Activated naive CD8-positive, alpha-beta T cell treated with anti-CD3 and anti-CD28 coated beads, Interleukin-2, amount 10 ng/mL, durations not matched to agents 7 days and 5 days (primary cell): ENCODE measurements at places on chromosomes 6 and 20. TPM values are rescaled to one million over a fixed set of nuclear protein-coding genes. Genes with fewer than 3 reads are reported as not detected.

DNA sequence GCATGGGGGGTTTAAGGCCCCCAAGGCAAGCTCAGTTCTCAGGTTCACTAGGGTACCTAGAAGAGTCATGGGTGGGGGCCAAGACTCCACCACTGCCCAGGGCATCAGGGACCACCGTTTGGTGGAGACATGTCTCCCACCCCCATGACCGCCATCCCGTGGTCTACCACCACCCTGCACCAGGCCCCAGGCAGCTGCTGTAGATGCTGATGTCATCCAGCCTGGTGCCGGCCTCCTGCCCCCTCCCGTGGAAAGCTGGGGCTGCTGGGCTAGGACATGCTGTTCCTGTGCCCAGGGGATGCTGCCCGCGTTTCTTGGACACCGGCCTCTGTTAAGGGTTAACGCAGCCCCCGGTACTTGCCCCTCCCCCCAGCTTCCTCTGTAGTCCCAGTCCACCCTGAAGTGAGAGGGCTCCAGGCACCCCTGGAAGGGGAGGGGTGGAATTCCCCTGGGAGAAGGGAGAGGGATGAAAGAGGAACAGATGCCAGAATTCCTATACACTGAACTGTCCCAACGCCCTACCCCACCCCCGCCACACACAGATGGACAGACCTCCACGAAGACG is 587 bp downstream of the IP6K3 start:
- H3K27ac ChIP-seq: no peak overlapping the region
- DNase-seq: no peak
- H3K4me1 ChIP-seq: no peaks in the 10 kb centered on the region
- no peak overlapping the region for H3K4me3 ChIP-seq
- H3K27me3 ChIP-seq: peaks cover 19% of the 10 kb centered on the region

SIRPB1 gene
- total RNA-seq: 9.6 TPM

DNA sequence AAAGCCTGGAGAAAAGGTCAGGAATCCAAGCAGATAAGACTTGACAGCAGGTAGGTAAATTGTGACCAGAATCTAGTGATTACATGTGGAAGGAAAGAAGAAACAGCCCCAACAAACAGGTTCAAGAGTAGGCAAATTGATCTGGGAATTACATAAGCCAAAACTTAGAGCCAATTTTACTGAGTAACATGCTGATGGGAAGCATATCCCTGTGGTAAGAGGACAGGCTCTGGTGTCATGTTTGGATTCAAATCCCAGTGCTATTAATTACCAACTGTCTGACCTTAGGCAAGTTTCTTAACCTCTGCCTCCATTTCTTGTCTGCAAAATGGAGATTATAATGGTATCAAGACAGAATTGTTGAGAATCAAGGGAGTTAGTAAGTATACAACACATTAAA is 20.4 kb downstream of the MCM9 start:
- no peaks in the 10 kb centered on the region for H3K27me3 ChIP-seq
- DNase-seq: no peak
- peaks cover 1% of the 10 kb centered on the region for H3K4me1 ChIP-seq
- H3K36me3 ChIP-seq: peaks cover 42% of the 10 kb centered on the region

PPT2 gene
- total RNA-seq: 23.7 TPM

GRCh38 chr6:51398793-51399192 is 580.1 kb downstream of the TFAP2B start:
- DNase-seq: no peak
- no peaks in the 10 kb centered on the region for H3K27me3 ChIP-seq
- H3K27ac ChIP-seq: no peak overlapping the region
- H3K36me3 ChIP-seq: no peaks in the 10 kb centered on the region
- H3K4me1 ChIP-seq: no peaks in the 10 kb centered on the region

DNA sequence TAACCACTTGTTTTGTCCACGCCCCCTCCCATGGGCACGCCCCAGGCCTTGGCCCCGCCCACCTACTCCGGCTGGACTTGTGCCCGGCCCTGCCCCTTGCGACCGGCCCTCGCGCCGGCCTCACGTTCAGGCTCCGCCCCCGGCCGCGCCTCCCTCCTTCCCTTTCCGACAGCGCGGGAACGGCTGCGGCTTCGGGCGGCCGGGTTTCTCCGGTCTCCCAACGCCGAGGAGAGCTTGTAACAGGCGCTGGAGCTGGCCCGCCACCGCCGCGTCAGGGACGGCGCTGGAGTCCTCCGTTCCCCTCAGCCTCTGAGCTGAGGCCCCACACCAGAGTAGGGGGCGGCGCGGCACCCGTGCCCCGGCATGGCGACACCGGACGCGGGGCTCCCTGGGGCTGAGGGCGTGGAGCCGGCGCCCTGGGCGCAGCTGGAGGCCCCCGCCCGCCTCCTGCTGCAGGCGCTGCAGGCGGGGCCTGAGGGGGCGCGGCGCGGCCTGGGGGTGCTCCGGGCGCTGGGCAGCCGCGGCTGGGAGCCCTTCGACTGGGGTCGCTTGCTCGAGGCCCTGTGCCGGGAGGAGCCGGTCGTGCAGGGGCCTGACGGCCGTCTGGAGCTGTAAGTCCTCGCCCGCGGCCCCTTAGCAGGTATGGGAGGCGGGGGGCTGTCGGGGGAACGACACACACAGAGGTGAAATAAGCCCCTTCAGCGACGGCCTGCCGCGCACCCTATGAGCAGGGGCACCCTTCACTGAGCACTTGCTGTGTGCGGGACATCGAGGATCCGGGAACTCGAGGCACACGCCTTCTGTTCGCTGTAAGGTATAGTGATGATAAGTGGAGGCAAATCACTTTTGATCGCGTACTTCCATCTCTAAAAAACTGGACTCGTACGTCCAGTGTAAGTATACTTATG is at the start of gene FANCE:
TSS of gene FANCE (plus strand) at position 156 of the 908 bp plus-strand sequence. CDS start at position 364, 208 bp downstream.
- peak within 1 kb of the TSS; percentile 69 for H3K27ac ChIP-seq
- peaks cover 14% of the 10 kb centered on the region for H3K36me3 ChIP-seq
- peaks cover 4% of the 10 kb centered on the region for H3K27me3 ChIP-seq
- peaks cover 40% of the 10 kb centered on the region for H3K4me1 ChIP-seq
- DNase-seq: peak; percentile 95

TBP gene
- total RNA-seq: 29.6 TPM

- DNase-seq: no peak
- peaks cover 3% of the 10 kb centered on the region for H3K27me3 ChIP-seq
- H3K4me1 ChIP-seq: no peaks in the 10 kb centered on the region
- no peak overlapping the region for H3K27ac ChIP-seq
Measured at GRCh38 chr20:40860487-40860902, 168.1 kb upstream of the TOP1 start.

DNA sequence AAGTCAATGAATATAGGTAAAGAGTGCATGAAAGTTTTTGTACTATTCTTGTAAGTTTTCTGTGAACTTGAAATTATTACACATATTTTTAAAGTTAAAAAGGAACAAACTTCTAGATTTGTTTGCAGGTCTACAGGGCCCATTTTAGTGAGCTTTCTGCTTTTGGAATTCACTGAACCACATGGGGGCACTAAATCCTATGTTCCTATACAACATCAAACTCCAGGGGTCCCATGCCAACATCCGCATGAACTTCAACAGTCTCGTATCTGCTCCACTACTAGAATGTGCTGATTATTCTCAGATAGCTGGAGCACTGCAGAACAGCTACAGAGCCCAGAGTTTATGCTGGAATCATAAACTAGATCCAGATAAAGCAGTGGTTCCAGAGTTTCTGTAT is 347.9 kb upstream of the SPTLC3 start:
- H3K4me1 ChIP-seq: no peaks in the 10 kb centered on the region
- H3K27me3 ChIP-seq: no peaks in the 10 kb centered on the region
- H3K36me3 ChIP-seq: no peaks in the 10 kb centered on the region
- no peak overlapping the region for H3K27ac ChIP-seq
- H3K4me3 ChIP-seq: no peak overlapping the region
- no peak for DNase-seq

- no peaks in the 10 kb centered on the region for H3K27me3 ChIP-seq
- H3K4me3 ChIP-seq: no peak overlapping the region
- H3K4me1 ChIP-seq: no peaks in the 10 kb centered on the region
- no peak overlapping the region for H3K27ac ChIP-seq
- no peaks in the 10 kb centered on the region for H3K36me3 ChIP-seq
Measured at GRCh38 chr20:59908855-59909254, 24.6 kb downstream of the SYCP2 start.

GRCh38 chr6:157822245-157823000 is 623 bp upstream of the SNX9 start:
- H3K36me3 ChIP-seq: peaks cover 3% of the 10 kb centered on the region
- peak overlapping the region; percentile 4 for H3K27ac ChIP-seq
- H3K4me1 ChIP-seq: peaks cover 18% of the 10 kb centered on the region
- peaks cover 12% of the 10 kb centered on the region for H3K27me3 ChIP-seq
- DNase-seq: no peak

WFDC10B gene
- not detected for total RNA-seq

FAM83C gene
- not detected for total RNA-seq

DNA sequence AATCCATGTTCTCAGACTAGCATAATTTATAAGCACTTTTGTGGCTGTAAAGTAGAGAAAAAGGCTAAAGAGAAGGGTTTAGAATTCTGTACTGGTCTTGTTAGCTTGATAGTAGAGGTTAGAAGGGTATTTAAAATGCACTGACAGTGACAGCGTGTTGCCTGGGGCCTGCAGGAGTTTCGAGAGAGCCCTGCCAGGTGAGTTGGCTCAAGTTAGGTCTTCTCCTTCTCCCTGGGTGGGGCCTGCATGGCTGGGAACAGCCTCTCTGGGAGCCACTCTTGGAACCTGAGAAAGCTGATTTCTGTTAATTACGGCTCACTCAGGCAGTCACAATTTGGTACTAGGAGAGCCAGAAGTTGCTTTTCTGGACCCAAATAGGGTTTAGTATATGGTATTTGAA is 103.7 kb downstream of the ARID1B start:
- H3K36me3 ChIP-seq: peaks cover 9% of the 10 kb centered on the region
- H3K27me3 ChIP-seq: no peaks in the 10 kb centered on the region
- DNase-seq: no peak
- H3K4me3 ChIP-seq: no peak overlapping the region
- H3K4me1 ChIP-seq: peaks cover 7% of the 10 kb centered on the region

GRCh38 chr6:77092971-77093370 is 370.3 kb downstream of the HTR1B start:
- no peak overlapping the region for H3K27ac ChIP-seq
- no peak for DNase-seq
- H3K4me3 ChIP-seq: no peak overlapping the region
- H3K36me3 ChIP-seq: no peaks in the 10 kb centered on the region
- H3K4me1 ChIP-seq: no peaks in the 10 kb centered on the region
- no peaks in the 10 kb centered on the region for H3K27me3 ChIP-seq

BTN1A1 gene
- 0.11 TPM for total RNA-seq
